ENCODE measurements at places on chromosomes 1 and 21.

DNA sequence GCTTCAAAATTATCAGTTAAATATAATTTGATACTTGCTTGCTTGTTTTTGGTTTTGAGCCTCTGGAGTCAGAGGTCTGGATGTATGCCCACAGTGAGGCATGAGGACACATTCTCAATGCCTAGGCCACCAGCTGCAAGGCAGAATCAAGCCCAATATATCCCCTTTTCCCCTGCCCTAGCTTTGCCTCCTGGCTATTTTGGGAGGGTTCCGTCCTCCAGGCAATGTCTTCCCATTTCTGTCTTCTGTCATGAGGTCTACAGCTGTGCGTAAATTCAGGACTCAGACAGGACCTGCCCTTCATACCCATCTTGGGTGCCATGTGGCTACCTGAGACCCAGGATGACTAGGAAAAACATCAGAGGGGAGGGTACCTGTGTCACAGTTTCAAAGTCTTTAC, 19.2 kb downstream of the NRDC start:
- DNase-seq = no peak

- no peak for DNase-seq
These were observed 57.8 kb upstream of the CD1D start for GRCh38 chr1:158122833-158123388.

- no peak for DNase-seq
These were observed 66.4 kb downstream of the NTPCR start for GRCh38 chr1:233016798-233017197.

DNA sequence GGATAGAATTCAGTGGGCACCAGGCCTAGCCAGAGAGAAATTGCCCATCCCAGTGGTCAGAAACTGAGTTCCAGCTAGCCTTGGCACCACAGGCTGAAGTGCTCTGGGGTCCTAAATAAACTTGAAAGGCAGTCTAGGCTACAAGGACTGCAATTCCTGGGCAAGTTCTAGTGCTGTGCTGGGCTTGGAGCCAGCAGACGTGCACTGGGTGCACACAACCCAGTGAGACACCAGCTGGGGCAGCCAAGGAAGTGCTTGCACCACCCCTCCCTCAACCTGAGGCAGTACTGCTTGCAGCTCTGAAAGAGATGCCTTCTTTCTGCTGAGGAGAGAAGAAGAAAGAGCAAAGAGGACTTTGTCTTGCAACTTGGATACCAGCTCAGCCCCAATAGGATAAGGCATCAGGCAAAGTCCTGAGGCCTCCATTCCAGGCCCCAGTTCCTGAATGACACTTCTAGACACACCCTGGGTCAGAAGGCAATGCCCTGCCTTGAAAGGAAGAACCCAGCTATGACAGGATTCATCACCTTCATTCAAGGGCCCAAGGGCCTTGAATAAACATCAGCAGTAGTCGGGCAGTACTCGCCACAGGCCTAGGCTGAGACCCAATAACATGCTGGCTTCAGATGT, 55.1 kb downstream of the OVGP1 start:
- DNase-seq = no peak

GRCh38 chr1:205488074-205488723, 16.3 kb upstream of the CDK18 start:
- peak; percentile 57 for DNase-seq

GRCh38 chr1:17281775-17282181, 26.2 kb upstream of the PADI4 start:
- DNase-seq = no peak

DNA sequence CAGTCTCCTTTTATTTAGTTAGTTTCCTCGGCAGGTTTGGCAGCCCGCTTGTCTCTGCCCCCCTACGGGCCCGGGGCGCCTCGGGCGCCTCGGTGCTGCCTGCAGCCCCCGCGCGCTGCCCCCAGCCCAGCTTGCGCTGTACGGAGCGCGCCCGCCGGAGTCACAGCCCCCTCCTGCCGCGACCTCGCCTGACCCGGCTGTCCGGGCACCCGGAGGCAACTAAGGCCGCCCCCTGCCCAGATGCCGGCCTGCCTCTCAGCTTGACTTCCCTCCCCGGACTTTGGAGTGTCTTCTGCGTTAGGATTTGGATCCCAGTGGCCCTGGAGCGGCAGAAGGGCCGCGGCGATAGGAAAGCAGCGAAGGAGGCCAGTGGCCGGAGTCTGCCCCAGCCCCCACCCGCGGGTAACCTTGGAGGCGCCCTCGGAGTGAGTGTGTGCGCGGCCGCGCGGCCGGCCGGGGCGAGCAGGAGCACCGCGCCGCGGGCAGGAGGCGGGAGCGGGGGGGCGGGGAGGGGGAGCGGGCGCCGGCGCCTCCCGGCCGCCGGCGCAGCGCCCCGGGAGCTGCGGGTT, 7.6 kb downstream of the CDKN2C start:
- DNase-seq = peak; percentile 46

- no peak for DNase-seq
These were observed 10.4 kb downstream of the NECAP2 start for GRCh38 chr1:16450863-16451481.

GRCh38 chr1:1627829-1628753, 3.9 kb upstream of the MMP23B start:
- DNase-seq = no peak

DNA sequence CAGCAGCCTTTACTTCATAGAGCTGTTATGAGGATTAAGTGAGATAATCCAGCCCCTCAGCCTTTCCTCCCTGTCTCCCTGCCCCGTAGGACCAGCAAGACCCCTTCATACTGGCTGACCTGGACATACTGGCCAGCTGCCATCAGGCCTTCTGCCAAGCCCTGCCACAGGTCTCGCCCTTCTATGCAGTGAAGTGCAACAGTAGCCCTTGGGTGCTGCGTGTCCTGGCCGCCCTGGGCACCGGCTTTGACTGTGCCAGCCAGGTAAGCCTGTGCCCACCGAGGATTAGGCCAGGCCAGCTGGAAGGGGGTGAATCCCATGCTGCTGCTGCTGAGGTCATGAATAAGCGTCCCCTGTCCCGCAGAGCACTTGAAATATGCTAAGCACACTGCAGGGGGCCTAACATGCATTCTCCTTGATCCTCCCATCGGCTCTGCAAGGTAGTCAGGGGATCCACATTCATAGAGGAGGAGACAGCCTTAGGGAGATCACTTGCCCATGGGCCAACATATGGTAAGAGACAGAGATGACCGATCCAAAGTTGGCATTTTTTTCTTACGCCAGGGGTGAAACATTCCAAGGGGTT, 73.3 kb upstream of the TINAGL1 start:
- no peak for DNase-seq

DNA sequence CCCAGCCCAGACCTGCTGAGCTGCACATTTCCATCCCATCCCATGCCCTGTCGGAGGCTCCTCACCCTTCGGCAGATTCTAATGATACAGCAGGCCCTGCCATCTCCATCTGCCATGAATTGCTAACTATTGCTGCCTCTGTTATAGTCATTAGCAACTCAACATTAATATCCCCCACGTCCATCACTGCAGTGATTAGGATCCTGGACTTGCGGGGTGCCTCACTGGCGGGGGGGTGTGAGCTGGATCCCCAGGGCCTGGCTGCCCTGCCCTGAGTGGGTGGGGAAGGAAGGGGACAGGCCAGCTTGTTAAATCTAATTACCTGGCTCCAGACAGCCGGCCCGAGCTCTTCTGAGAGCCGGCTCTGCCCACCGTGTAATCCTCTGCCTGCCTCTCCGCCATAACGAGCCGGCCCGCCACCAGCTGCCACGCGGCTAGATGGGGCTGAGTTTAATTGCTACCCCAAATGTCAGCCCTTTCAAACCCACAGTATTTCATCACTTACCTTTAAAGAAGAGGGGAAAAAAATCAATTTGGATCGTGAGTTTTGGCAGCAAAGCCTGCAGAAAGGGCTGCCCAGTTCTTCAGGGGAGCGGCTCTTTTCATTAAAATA, 227.3 kb upstream of the CSF3R start:
- no peak for DNase-seq

DNA sequence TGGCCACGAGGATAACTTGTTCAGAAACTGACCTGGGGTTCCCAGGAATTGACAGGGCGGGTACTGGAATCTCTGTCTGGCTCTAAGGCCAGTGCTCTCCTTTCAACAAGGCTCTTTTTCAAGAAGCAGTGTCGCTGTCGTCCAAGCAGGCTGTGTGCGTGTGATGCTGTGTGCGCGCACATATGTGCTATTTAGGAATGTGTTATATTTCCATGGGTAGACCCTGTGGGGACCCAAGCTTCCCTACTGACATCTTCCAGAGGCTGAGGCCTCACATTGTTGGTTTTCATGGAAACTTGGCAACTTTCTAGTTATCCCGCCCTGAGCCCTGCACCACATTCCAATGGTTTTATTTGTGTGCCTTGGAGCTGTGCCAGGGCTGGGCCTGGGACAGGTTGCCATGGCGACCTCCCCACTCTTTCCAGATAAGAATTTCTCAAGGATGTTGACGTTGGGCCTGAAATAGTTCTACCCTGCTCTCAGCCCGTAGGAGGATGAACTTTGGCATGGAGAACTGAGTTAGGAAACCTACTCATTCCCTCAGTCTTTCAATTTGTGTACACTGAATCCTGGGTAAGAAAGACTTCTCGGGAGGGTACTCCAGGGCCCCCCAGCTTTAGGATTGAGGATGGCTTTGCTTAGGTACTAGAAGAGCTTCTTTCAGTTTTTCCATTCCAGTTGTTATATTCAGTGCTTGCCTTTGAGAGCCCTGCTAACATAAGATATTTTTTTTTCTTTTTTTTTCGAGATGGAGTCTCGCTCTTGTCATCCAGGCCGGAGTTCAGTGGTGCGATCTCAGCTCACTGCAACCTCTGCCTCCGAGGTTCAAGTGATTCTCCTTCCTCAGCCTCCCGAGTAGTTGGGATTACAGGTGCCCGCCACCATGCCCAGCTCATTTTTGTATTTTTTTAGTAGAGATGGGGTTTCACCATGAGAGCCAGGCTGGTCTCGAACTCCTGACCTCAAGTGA, 38.8 kb upstream of the SRSF10 start:
- no peak for DNase-seq

GRCh38 chr1:44507490-44508396, 102.7 kb downstream of the RNF220 start:
- no peak for DNase-seq

GRCh38 chr1:7616953-7617352, 154.1 kb upstream of the VAMP3 start:
- no peak for DNase-seq

DNA sequence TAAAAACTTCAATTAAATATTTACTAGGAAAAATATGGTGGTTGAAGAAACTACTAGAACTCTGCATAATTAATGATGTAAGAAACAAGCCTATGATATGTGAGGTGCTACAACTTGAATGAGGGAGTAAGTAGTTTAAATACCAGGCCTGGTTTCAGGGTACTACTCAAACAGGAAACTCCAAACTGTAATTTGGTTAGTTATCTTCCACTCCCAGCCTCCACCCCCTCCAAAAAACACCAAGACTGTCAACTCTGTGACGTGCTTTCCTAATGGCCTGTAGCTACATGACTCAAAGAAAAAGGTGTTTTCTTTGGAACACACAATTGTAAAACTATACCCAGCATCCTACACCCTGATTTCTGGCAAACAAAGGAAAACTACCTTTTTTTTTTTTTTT, 55.9 kb upstream of the RCC1 start:
- DNase-seq = peak; percentile 45

- no peak for DNase-seq
These were observed 114.0 kb downstream of the NBPF12 start for GRCh38 chr1:147052143-147052542.

DNA sequence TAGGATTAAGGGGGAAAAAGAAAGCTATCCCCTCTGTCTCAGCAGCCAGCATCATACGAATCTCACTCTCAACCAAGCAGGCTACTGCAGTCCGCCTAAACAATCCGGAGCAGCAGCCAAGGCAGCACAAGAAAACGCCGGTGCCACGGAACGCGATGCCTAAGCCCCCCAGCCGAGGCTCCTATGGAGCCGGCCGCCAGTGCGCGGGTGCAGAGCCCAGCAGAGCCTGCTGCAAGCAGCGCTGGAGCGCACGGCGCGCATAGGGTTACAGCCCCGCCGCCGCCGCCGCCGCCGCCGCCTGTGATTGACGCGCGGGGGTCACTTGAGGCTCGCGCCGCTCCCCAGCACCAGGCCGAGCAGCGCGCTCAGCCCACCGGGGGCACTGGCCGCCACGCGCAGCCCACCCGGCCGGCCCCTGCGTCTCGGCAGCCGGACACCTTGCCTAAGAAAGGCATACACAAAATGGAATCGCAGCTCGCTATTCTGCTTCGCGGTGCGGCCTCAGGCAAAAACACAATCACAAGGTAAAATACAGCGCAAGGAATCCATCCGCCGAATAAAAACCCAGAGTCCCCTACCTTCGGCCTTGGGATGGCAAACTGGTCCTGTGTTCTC, 780 bp downstream of the HIVEP3 start:
- DNase-seq = no peak

GRCh38 chr1:78854556-78854955, 152.0 kb downstream of the ADGRL4 start:
- DNase-seq = no peak

DNA sequence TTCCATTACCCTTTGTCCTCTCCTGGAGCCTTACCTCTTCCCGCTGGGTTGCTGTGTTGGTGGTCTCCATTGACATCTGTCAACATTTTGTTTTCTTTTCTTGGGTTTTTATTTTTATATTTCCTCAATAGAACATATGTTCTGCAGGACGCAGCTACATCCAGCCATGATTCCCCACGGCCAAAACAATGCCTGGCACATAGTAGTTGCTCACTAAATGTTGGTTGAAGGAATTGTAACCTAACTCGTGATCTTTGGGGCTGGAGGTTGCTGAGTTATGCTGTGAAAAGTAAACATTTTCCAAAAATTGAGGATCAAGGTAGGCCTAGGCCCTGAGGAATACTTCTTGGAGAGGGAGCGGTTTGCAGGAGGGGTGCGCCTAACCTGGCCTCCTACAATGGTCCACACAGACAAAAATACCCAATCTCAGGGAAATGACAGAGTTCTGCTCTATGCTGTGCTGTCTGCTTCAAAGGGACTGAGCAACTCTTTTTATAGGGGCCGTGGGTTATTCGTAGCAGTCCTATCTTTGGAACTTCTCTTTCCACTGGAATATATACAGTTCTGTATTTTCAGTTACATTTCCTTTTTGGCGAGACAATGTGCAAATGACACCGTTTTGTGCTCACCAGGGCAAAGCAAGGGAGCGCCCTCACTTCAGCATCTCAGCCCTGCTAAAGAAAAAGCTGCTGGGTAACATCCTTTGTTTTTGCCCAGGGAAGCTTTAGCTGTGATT, 1.4 kb downstream of the PDPN start:
- no peak for DNase-seq

DNA sequence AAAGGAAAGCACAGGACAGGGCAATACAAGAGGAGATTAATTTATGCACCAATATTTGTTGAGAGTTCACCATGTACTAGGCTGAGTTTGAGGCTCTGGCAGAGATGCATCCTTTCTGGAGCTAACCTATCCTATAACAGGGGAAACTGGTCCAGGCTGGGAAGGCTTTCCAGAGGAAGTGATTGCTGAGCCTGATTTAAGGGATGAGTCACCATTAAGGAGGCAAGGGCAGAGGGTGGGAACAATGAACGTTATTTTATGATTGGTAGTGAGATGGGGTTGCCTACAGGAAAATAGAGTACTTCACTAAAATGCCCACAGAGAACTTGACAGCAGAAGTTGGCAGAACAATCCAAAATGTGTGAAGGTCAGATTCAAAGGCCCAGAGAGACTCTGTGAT, 141.4 kb downstream of the PLPP3 start:
- no peak for DNase-seq
